ENCODE measurements at places on chromosomes 4 and X.

DNA sequence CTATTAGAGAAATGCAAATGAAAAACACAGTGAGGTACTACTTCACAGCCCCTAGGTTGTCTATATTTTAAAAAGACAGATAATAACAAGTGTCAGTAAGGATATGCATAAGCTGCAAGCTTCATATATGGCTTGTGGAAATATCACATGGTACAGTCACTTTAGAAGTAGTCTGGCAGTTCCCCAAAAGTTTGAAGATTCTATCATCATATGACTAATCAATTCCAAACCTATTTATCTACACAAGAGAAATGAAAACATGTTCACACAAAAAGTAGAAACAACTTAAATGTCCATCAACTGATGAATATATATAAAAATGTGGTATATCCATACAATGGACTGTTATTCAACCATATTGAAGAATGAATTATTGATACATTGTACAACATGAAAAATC lies 185.8 kb upstream of the STK26 start:
- DNase-seq, result no peak

DNA sequence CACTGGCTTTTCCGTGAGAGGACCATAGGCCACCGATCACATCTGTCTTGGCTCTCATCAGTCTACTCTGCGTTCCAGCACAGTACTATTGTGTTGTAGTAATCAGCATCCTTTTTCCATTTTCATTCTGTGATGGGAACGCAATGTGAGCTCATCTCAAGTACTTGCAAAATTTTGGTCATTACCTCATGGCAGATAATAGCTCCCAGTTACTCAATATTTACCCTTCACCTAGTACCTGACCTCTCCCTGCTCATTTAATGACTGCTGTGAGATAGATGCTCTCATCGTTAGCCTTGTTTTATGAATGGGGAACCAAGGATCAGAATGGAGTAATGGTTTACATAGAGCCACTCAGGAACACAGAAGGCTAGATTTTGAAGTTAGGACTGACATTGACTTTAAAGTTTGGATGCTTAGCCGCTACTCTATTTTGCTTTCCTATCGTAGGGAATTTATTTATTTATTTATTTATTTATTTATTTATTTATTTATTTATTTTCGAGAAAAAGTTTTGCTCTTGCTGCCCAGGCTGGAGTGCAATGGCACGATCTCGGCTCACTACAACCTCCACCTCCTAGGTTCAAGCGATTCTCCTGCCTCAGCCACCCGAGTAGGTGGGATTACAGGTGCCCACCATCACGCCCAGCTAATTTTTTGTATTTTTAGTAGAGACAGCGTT lies 6.5 kb upstream of the GPR101 start:
- no peak for DNase-seq

GRCh38 chrX:23623797-23624196 lies 43.5 kb upstream of the PRDX4 start:
- no peak for DNase-seq

GRCh38 chr4:85736571-85736970 lies 261.6 kb downstream of the ARHGAP24 start:
- DNase-seq, result no peak

DNA sequence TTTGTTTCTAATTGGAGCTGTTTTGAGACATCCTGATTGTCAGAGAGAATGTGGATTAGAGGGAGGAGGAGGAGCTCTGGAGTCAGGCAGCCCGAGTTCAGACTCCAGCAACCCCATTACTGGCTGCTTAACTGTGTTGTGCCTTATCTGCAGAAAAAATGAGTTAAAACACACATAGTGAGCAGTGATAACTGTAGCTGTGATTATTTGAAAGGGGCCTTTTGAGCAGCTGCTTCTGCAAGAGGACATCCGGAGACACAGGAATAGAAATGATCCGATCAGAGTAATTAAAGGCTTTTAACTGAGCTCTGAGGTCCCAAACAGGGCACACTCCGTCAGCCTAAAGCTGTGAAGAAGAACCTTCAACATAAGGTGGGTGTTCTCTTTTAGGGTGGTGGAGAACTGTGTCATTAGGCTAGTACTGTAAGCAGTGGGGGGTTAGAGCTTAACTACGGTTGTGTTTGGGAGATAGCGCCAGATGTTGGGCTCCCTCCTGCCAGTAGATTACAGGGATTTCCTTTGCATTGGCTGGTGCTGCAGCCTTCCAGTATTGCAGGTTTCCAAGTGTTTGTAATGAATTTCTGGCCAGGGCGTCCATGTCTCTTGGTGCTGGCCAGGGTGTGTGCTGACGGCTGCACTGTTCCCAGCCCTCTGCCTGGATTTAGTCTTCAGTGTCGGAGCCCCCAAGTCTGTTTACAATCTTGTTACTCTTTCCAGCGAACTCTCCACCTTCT lies 24.3 kb downstream of the ADD1 start:
- no peak for DNase-seq

- no peak for DNase-seq
Observed at GRCh38 chr4:53197772-53198142, 168.1 kb downstream of the SCFD2 start.

DNA sequence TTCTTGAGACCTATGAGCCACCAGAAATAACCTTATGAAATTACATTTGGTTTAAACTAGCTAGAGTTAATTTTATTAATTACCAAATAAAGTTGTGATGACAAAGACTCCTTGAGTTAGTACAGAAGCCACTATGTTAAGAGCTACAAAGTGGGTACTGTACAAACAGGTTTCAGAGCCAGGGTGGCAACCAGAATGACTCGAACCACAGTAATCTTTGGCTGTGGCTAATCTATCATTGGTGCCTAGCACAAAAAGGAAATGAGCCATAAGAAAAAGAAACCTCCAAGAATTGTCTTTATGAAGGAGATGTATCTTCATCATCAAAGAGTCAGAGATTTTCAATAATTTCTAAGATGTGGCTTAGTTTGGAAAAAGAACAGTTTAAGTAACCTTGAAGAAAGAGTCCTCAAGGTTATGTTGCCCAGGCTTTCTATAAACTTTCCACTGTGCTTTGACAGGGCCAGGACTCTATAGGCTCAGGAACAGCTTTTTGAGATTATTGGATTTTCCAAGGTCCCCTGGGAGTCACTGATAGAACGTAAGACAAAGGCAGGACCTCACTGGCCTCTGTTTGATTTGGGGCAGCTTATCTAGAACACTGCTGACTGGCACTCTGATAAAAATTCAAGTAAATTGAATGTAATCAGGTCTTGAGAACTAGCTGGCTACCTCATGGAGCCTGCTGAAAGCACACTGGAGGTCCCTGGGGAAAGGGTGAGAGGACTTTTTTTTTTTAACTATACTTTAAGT lies 777.7 kb downstream of the STIM2 start:
- peak; percentile 42 for DNase-seq

DNA sequence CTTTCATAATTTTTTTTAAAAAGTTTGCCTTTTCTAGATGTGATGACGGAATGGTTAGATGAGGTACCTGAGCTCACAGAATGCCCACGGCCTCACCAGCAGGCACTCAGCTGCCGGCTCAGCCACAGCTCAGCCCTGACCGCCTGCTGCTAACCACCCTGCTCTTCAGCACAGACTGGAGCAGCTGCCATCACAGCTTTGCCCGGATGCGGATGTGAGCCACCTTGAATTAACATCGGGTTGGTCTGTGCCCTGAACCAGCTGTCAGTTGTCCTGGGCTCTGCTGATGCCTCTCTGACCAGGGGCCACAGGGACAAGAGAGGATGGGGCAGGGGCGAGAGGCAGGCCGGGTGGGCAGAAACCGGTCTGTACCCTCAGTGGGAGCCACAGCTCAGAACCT lies 93.3 kb downstream of the HMX1 start:
- DNase-seq, result no peak

DNA sequence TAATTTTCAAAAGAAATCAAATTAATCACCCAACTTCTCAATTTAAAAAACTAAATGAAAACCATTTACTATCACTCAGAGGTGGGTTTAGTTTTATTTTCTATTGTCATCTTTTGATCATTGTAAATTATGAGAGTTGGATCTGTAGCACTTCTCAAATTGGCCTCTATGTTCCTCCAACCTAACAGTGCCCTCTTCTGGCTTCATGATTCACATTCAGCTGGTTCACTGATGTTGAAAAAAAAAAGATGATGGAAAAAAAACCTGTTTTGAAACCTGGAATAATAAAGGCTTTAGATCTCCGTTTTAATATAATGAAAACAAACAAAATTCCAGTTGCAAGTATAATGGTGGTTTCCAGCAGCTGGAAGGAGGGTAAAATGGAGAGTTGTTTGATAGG lies 2.4 kb upstream of the NBDY start:
- DNase-seq, result no peak

DNA sequence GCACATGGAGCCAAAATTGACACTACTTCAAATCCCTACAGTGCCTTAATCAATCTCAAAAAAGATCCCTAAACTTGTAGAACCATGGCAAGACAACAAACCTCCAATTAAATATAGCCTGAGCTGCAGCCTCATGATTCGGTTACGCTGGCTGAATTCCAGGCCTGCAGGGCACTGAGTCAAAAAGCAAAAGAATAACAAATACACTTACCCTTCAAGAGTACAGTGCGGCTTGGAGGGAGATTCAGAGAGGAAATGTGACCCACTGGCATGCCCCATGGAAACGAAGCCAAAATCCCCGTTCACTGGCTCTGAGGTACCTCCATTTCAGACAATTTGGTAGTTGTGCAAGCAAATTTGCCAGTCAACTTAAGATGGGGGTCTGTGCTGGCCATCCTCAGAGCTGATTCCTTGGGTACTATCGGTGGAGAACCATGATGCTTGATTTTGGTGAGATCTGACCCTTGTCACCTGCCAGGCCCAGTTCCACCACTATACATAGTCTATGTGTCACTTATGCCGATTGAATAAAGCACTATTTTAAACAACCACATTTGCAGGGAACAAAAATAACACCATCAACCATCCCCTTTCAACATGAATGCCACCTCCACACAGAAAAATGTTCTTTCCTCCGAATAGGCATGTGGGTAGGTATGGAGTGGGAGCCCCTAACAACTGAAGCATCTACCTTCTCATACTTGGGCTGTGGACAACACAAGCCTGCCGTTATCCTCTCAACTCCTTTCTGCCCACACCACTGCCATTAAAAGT lies 2.1 kb downstream of the C4orf54 start:
- DNase-seq, result no peak

DNA sequence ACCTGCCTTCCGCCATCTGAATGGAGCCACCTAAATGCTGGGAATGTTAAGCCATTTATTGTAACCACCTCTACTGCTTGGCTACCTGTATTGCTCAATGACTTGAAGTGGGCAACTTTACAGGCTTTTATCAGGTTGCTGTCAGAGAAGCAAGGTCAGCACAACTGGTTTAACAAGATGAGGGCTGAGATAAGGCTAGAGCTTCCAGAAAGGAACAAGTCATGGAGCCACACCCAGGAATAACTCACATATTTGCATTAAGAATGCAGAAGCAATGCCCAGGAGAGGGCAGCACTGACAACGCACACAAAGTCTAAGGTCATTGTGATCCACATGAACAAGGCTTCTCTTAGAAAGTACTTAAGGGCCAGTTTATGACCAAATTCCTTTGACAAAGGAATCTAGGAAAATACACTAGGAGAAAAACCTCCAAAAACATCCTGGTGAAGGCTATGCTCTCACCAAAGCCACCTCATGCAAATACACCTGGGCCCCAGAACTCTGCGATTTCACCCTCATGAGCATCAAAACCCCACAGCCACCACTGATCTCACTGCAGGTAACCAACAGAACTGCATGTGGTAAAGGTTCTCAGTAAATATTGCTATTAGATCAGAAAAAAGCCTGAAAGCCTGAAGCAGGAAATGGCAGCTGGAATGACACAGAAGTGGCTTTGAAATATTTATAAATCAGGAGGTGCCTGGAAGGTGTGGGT lies 15.0 kb upstream of the STS start:
- peak; percentile 51 for DNase-seq

DNA sequence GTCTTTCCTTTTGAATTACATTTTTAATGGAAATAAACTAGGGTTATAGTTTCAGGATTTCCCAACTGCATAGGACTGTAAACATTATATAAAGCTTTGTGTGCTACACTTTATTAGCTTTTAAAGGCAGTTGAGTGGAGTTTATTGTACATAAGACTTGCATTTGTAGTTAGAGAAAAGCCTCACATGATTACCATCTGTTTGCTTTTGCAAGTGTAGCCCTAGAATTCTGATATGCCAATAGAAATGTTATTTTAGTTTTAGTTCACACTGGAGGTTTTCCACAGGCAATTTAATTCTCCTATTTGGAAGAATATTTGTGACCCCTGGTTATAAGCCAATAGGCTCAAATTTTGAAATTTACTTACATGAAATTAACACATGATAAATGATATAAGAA lies 41.3 kb upstream of the ANK2 start:
- DNase-seq, result no peak

GRCh38 chrX:120224388-120224787 lies 26.2 kb upstream of the ZBTB33 start:
- no peak for DNase-seq

DNA sequence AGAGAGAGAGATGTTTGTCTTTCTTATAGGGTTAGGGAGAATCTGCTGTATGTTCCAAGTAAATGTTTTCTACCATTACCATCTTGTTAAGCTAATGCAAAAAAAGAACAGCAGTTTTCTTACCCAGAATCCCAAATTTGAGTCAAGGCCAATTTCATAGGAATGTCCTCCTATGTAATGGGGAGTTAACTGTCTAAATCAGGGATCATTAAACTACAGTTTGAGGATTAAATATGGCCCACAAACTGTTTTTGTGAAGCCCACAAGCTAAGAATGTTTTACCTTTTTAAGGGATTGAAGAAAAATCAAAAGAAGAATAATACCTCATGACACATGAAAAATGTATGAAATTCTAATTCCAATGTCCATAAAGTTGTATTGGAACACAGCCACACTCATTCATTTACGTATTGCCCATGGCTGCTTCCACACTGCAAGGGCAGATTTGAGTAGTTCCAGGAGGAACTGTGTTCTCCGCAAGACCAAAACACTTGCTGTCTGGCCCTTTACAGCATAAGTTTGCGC lies 113.2 kb upstream of the SPRY1 start:
- DNase-seq, result no peak

GRCh38 chr4:171785388-171785787 lies 27.8 kb upstream of the GALNTL6 start:
- DNase-seq, result no peak

DNA sequence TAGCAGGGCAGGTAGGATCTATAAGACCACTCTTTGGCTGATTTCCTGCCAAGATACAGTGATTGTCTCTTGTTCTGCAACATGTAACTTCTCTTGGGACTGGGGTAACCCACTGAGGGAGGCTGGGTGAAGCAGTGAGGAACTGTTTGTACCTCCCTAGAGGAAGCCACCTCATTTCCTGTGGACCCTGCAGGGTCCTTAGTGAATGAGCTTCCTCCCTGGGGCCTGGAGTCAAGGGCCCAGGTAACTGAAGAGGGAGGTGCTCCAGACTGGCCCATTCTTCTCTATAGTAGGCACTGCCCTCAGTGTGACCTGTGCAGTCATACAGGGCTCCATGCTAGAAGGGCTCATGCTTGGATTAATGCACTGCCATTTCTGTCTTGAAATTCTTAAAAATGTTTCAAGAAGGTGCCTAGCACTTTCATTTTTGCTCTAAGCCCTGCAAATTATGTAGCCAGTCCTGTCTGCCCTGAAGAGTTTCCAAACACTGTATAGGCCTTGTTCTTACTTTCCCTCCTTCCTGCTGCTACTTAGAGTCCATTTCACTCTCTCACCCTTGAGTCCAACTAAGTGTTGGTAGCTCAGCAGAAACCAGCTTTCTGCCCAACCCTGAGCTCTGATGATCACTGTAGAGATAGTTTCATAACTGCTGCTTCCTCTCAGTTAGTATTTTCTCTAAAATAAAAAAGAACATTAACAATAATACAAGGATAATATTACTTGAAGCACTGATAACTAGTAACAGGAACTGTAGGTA lies 8.5 kb upstream of the GRIA3 start:
- DNase-seq, result no peak

- DNase-seq, result no peak
Observed at GRCh38 chr4:177159600-177159999, 150.1 kb upstream of the NEIL3 start.
